ENCODE measurements at places on chromosomes 5 and 9.

DNA sequence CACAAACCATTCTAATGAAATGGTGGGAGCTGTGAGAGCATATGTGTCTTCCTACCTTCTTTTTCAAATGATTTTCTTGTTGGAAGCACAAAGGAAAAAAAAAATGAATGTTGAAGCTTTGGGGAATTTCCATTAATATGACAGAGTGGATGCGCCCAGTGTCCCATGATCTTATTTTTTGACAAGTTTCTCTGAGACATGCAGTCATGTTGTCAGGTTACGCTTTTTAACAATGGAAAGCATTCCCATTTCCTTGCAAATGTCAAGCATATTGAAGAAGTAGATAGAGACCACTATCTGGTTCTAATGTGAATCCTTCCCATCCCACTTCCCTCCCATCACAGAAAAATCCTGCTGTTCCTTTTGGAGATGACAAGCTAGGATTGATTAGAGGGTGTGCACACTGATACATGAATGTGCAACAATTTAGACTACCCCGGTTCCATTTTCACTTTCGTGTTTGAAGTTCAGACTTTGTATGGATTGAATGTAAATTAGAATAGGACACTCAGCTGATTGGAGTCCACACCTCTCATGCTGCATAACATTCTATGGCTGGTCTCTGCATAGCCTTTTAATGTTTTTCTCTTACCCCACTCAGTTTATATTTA, 919.4 kb downstream of the TLE4 start:
- no peak for DNase-seq

GRCh38 chr9:37968228-37968701, 64.3 kb upstream of the SLC25A51 start:
- no peak for DNase-seq

- DNase-seq = no peak
These were observed 398.0 kb downstream of the PSAT1 start for GRCh38 chr9:78694974-78695373.

DNA sequence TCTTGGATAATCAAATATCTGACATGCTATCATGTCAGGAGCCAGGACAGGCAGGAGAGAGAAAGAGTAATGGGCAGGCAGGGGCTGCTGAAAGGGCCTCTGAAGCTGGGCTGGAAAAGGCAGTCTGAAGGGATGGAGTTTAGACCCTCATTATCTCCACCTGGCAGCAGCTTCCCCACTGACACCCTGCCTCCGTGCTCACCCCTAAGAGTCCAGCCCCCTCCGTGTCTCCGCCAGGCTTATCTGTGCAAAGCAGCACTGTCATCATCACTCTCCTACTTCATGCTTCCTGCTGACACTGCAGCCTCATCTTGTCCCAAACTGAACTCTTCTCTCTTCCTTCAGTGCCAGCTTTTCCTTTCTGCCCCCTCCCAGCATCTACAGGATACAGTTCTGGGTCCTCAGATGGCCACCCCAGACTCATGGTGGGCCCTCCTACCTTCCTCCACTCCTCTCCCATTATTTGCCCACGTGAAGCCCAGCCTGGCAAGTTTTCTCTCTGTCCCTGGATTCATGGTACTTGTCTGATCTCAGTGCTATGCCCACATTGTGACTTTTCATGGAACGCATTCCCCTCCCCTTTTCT, 70.9 kb upstream of the KLF9 start:
- DNase-seq = no peak

- no peak for DNase-seq
These were observed 43.6 kb downstream of the JADE2 start for GRCh38 chr5:134568761-134569695.

- no peak for DNase-seq
These were observed 270.7 kb upstream of the PAPPA start for GRCh38 chr9:115882911-115883310.

GRCh38 chr5:167294882-167295680, 996.4 kb upstream of the WWC1 start:
- no peak for DNase-seq

GRCh38 chr9:114787214-114787613, 18.6 kb downstream of the TNFSF15 start:
- no peak for DNase-seq

DNA sequence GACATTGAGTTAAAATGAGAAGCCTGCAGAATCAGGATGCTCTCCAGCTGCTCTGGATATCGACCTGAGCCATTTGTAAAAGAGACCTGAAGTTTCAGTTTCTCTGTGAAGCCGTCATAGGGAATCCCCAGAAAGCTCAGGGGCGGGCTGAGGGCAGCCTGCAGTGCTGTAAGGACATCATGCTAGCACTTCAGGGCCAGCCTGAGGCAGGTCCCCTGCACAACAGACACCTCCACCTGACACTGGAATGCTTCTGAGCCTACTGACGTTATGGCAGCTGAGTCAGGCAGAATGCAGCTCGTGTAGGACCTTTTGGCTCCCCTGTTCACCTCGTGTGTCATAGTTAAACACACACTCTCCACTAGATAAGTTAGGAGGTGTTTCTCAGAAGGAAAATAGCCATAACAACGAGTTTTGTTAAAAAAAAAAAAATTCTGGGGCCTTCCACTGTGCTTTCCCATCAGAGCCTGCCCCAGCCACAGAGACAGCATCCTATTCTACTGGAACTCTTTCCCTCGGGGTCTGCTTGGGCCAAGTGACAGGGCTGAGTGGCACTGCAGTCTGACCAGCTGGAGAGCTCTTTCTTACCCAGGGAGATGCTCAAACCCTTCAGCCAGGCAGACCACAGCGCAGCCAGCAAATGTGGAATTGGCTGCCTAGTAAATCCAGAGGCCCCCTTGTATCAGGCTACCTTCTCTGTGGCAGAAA, 354.9 kb downstream of the DIRAS2 start:
- DNase-seq = no peak

GRCh38 chr5:80820685-80821084, 139.5 kb upstream of the RASGRF2 start:
- no peak for DNase-seq

DNA sequence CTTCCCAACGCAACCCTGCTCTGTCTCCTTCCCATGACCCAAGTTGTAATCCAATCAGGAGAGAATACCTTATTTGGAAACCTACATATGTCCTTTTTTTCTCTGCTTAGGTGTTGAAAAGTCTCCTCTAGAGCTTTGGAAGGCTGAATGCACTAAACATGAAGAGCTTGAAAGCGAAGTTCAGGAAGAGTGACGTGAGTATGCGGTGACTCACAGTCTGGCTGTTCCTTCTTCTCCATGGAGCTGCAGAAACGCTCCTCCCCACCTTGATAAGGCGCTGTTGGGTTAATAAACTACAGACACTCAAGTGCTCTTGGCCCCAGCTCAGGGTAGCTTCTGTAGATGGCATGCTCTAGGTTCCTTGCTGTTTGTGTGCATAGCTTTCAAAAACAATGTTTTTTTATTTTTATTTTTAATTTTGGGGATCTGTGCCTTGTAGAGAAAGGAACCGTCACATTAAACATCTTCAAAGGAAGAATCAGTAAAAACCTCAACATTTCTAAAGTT, 30.7 kb downstream of the RAI14 start:
- no peak for DNase-seq

GRCh38 chr5:144117412-144117811, 53.0 kb downstream of the YIPF5 start:
- DNase-seq = no peak

GRCh38 chr9:129235931-129236331, 57.9 kb upstream of the IER5L start:
- DNase-seq = no peak

- no peak for DNase-seq
These were observed 1099.7 kb downstream of the DTWD2 start for GRCh38 chr5:117888688-117889087.

DNA sequence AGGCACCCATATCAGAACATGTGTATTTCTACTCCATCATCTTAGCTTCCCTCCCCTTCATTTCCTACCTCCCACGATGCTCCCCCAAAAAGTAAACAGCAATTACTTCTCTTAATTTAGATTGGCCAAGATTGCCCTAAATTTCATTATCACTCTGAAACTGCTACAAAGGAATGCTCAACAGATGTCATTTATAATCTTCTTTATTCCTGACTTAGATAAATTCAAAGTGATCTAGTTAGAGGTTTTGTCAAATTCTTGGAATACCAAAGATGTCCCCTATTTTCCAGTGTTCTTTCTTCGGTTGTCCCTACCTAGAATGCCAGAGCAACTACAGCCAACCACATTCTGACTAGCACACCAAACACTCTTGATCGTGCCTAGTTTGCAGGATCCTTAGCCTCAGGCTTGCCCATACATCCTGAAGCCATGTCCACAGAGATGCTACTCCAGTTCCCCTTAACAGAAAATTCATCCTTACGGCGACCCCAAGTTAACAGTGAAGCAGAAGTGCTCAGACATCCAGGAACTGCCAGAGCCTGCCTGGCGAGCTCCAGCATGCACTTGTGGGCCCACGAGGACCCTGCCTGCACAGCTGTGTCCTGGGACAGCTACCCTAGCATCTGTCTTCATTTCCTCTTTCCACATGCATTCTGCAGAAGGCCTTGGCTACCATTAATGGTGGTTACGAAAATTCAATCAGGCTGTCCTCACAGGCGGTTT, 31.6 kb downstream of the DAP start:
- no peak for DNase-seq

- no peak for DNase-seq
These were observed 69.4 kb upstream of the MEF2C start for GRCh38 chr5:88952344-88952743.

DNA sequence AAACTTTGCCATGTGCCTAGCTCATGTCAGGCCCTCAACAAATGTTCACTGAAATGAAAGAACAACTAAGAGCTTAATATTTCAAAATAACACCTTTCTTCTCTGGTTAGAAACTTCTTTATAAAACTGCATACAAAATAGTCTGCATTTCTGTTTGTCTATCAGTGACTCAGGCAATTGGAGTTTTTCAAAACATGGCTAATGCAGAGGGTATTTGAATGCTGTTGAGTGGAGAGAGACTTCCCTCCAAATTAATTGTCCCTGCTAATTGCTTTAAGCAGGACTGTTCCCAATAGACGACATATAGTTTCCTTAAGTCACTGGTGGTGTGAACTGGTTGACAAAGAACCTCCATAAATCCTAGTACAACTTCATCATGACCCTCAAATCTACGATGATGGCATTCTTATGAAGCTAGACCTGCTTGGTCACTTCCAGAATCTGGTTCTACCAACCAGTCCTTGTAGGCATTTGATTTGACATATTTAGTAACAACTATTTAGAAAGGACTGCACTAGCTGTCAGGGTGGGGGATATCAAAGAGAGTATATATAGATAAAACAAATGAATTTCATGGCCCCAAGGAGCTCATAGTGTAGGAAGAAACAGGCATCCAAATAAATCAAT, 84.5 kb downstream of the PRLR start:
- DNase-seq = no peak

GRCh38 chr5:30765227-30765626, 428.3 kb upstream of the CDH6 start:
- DNase-seq = no peak

GRCh38 chr9:3993773-3994172, 306.1 kb downstream of the GLIS3 start:
- DNase-seq = no peak

DNA sequence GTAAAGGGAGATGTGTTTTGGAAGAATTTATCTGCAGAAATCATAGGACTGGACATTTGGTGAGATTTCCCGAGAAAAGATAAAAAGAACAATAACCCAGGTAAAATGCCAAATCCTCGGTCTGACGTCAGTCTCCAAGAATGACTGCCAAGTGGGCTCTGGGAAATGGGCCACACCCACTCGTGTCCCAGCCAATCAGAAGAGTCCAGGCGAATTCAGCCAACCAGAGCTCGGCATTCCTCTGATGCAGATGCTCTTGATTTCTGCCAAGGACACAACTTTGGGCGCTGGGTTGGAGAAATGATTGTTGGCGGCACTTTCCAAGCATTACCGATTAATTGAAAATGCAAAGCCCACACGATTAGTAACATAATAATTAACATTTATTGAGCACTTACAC, 73.3 kb downstream of the FGF18 start:
- no peak for DNase-seq

DNA sequence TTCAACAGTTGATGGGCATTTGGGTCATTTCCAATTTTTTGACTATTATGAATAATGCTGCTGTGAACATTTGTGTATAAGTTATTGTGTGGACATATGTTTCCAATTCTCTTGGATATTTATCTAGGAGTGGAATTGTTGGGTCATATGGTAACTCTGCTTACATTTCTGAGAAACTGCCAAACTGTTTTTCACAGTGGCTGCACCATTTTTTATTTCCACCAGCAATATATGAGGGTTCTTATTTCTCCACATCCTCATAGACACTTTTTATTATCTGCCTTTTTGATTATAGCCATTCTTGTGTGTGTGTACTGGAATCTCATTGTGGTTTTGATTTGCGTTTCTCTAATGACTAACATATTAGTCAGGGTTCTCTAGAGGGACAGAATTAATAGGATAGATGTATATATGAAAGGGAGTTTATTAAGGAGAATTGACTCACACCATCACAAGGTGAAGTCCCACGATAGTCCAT, 14.7 kb upstream of the MED27 start:
- no peak for DNase-seq

GRCh38 chr5:74838262-74838661, 27.9 kb downstream of the FAM169A start:
- no peak for DNase-seq

GRCh38 chr5:140293091-140293848, 9.6 kb downstream of the PFDN1 start:
- DNase-seq = no peak

GRCh38 chr5:130102375-130102774, 198.1 kb downstream of the CHSY3 start:
- no peak for DNase-seq

- no peak for DNase-seq
These were observed 28.6 kb downstream of the SLC36A1 start for GRCh38 chr5:151476016-151476415.

GRCh38 chr5:26492906-26493459, 545.4 kb downstream of the CDH9 start:
- DNase-seq = no peak

- no peak for DNase-seq
These were observed 81.2 kb upstream of the RANBP3L start for GRCh38 chr5:36382890-36383289.

DNA sequence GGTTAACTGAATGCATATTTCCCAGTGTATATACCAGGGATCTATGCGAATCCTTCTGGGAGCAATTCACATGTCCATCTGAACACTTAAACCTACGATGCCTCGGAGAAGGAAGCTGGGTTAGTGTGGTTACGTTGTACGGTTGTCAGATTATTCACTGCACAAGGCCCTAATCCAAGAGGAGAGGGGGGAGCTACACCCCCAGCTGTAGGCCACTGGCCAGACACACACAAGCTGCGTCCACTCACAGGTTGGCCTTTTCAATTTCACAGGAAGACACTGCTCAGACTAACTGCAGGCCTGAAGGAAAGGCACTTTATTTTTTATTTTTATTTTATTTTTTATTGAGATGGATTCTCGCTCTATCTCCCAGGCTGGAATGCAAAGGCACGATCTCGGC, 184.5 kb upstream of the GNA14 start:
- DNase-seq = no peak

DNA sequence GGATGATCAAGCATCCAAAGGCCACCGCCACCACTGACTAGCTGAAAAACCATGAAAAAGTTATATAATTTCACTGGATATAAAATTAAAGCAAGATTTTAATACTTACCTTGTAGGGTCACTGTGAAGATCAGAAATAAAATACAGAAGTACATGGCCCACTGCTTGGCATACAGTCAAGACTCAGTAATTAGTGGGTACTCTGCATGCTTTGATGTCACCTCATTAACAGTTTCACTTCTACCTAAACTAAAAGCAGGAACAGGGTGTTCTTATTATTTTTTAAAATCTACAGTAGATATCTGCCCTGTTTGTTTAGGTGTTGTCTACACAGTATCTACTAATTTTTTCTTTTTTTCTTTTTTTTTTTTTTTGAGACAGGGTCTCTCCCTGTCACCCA, 66.4 kb downstream of the NFIB start:
- no peak for DNase-seq

GRCh38 chr9:73919712-73920111, 577.4 kb upstream of the RORB start:
- no peak for DNase-seq
